ENCODE measurements at places on chromosomes 1 and 21.
A peak's percentile ranks its signal among the peaks of the same experiment; 100 is the strongest.

- DNase-seq = no peak
Observed at GRCh38 chr1:4309676-4310320, 344.6 kb upstream of the AJAP1 start.

- DNase-seq = no peak
Observed at GRCh38 chr1:159421821-159422220, 10.2 kb upstream of the OR10J4 start.

- peak; percentile 7 for DNase-seq
Observed at GRCh38 chr1:119453021-119453420, 38.1 kb downstream of the HSD3B2 start.

- no peak for DNase-seq
Observed at GRCh38 chr1:159370855-159371254, 61.1 kb upstream of the OR10J4 start.

DNA sequence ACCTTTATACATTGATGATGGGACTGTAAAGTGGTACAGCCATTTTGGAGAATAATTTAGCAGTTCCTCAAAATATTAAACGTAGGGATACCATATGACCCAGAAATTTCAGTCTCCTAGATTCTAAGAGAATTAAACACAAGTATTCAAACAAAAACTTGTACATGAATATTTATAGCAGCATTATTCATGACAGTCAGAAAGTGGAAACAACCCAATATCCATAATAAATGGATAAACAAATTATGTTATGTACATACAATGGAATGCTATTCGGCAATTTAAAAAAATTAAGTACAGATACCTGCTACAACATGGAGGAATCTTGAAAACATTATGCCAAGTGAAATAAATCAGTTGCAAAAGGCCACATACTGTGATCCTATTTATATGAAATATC lies 16.9 kb upstream of the DDX59 start:
- DNase-seq = no peak

DNA sequence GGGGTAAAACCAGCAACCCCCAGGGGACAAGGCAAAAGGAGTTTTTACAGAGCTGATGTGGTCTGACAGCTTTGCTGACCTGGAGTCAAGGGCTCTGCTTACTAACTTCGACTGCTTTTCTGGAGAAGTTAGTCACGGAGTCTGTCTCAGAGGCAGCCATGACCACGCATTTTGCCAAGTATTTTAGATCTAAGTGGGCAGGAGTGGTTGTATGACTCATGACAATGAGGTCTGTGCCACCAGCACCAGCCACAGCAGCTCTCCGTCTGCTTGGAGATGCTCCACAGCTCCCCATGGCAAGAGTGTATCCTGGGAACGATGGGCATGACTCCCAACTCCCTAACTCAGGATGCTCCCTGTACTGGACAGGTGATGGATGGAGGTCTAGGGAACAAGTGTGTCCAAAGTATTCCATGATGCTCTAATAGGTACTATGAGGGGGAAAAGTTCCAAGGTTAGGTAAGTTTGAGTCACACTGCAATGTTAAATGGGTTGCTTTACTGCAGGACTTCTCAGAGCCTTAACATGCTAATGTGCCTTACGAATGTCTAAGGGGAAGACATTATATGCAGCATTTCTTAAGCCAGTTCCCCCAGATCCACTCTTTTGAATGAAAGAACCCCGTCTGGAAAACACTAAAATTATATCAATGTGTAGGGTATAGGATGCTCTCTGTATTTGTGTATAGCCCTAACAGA lies 359.0 kb downstream of the HHAT start:
- no peak for DNase-seq

DNA sequence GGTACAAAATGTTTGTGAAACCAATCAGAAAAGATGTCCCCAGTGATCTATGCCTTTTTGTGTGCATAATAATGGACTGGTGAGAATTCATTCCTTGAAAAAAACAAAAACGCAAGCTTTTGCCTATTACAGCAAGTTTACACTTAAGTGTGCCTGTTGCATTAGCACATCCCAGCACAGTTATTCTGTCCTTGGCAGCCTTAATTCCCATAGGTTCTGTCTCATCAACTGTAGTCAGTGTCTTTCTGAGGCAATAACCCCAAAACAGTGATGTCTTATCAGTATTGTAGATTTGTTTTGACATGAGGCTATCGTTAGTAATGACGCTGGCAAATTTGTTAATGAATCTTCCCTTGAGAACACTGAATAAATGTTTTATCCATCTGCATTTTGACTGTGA lies 109.9 kb upstream of the KCTD3 start:
- DNase-seq = no peak

GRCh38 chr1:10832703-10833102 lies 36.3 kb upstream of the CASZ1 start:
- DNase-seq = no peak

Measured in stimulated activated CD4-positive, alpha-beta T cell treated with anti-CD3 and anti-CD28 coated beads, Interleukin-12 subunit alpha, Interleukin-12 subunit beta, amount 100 ng/mL, for 24 hours (primary cell).